ENCODE measurements at places on chromosomes 6 and 20.

DNA sequence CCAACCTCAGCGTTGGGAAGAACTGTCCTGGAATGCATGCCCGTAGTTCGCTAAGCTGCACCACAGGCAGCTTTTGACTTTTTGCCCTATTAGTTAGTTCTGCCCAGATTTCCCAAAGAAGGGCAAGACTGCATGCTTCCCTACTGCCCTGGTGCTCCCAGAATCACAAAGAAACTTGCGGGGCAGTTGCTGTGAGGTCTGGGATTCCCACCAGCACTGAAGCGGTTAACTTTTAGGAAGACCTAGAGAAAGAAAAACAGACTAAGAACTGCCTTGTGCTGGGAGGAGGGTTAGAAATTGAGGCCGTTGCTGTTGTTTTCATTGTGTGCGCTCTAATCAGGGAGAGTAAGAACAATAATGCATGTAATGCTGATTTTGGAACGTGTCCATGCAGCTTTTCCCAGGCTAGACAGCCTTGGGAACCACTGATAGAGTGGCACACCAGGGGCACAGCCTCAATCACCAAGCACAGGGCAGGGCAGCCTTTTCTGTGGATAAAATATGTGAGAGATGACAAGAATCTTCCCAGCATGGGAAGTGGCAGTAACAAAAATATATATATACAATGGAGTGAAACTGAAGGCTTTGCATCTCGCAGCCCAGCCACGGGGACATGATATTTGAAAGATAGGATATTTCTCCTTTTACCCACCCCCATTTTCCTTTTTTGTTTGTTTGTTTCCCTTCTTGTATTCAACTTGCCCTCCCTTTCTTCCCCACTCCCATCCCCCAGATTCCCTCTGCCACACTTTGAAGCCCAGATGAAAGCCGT lies 137.7 kb upstream of the HEY2 start:
- no peak for DNase-seq

DNA sequence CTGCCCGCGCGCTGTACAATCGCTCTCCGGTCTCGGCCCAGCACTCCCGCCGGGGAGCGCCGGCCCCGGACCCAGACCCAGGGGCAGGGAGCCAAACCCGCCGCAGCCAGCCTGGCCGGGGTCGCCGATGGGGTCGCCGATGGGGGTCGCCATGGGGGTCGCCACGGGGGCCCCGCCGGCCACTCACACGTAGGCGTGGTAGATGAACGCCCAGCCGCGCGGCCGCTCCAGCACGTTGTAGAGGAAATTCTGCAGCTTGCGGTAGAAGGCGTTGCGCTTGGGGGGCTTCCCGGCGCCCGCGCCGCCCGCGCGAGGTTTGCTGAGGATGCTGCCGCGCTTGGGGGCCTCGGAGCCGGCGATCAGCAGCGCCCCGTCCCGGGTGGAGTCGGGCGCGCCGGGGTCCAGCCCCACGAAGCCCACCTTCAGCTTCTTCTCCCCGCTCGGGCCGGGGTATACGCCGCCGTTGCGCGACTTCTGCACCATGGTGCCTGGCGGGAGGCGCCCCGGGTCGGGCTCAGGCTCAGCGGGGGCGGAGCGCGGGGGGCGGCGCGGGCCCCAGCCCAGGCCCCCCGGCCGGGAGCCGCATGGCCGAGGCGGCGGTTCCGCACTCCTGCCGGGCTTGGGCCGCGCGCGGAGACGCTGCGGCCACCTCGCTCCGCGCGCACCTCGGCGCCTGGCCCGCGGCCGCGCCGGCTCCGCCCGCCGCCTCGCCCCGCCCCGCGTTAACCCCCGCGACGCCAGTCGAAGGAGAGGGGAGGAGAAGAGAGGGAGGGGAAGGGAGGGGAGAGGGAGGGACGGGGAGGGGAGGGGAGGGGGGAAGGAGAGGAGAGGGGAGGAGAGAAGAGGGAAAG lies at the start of gene KCNQ2:
TSS of gene KCNQ2 (minus strand) at position 675 of the 851 bp plus-strand sequence. CDS start at position 483, 192 bp downstream.
- no peak for DNase-seq

- no peak for DNase-seq
Measured at GRCh38 chr6:11386323-11386722, 151.2 kb upstream of the TMEM170B start.

DNA sequence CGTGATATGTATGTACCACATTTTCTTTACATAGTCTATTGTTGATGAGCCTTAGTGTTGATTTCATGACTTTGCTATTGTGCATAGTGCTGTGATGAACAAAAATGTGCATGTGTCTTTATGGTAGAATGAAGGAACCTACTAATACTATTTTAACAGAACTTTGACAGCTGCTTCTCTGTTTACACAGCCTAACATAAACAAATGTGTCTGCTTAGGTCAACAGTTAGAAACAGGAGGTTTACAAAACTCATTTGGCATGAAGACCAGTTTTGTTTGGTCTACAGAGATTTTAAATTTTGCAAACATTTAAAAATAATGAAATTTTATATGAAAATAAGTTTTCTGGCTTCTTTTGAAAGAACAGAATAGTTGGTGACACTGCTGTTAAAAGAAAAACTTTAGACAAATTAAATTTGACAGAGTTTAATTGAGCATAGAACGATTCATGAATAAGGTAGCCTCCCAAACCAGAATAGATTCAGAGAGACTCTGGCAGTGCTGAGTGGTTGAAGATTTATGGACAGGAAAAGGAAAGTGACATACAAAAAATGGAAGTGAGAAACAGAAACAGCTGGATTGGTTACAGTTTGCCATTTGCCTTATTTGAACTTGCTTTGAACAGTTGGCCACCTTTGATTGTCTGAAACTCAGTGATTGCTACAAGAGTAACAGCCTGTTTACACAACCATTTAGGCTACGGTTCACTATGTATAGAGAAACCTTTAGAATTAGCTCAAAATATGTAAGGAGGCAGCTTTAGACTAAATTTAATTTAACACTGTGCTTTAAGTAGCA lies 715.8 kb upstream of the HS3ST5 start:
- no peak for DNase-seq

DNA sequence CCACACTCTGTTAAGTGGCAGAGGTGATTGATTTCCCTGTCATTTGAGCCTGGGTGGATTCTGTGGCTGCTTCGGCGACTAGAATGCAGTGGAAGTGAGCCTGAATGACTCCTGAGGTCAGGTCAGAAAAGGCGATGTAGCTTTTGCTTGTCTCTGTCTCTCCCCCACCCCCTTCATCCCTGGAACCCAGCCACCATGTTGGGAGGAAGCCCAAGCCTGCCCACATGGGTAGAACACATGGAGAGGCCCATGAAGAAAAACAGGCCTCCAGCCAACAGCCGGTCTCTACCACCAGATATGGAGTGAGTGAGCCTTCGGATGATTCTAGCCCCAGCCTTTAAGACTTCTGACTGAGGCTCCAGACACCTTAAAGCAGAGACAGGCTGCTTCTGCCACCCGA lies 181.0 kb downstream of the TFAP2C start:
- no peak for DNase-seq
